ENCODE measurements at places on chromosomes 2 and 18.

DNA sequence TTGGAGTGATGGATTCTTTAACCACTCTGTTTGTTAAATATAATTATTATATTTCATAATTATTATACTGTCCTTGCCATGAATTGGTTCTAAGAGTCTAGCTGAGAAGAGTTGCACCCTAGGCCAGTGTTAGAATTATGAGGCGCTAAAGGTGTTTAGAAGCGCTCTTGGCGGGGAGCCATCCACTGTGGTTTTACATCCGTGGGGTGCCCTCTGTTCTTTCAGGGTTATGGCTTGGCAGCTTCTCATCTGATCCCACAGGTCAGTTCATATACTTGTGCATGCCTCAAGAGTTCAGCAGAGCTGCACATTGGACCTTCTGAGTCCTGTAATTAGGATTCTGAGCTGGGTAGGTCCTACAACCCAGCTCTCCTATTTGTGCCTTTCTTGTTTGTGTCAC lies 9.1 kb downstream of the ASAP2 start:
- no peak for DNase-seq

- no peak for DNase-seq
Observed at GRCh38 chr2:180753809-180754761, 226.3 kb upstream of the UBE2E3 start.

DNA sequence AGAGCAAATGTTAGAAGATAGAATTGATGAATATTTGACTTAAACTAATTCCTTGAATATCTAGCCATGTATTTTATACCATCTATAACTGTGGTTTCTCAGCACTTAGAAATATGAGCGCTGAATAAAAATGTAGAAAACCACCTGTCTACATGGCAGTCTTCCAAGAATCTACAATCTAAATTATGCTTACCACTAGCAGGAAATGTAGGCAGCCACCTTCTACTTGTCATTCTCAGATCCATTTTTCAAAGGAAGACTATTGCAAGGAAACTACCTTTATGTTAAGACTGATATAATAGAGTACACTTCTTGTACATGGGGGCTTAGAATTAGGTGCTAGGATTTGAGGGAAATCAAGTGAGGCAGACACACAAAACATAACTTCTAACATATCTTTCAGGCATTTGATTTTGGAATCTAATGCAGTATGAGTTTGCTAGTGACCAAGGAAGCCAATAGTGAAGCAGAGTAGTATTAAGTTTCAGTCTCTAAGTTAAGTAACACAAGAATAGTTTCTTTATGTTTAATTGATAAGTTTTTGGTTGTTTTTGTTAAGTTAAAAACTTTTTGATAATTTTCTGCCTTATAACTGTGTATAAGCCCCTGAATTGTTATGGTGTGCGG lies 175.9 kb upstream of the ITGA4 start:
- no peak for DNase-seq

DNA sequence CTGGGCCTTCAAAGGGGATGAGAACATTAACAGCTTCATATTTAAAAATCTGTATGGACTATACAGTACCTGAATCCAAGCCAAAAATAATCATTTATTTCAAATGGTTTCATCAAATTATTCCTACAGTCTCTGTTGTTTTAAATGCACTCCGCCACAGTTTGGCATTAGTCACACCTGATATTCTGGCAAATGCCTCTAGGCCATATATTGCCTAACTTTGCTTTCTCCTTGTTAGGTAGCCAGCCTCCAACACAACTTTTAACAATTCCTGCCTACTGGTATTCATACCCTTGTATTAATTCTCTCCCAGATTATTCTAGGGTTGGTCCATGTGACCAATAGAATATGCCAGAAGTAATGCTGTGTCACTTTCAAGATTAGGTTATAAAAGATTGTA lies 146.6 kb upstream of the FANCL start:
- DNase-seq = no peak

DNA sequence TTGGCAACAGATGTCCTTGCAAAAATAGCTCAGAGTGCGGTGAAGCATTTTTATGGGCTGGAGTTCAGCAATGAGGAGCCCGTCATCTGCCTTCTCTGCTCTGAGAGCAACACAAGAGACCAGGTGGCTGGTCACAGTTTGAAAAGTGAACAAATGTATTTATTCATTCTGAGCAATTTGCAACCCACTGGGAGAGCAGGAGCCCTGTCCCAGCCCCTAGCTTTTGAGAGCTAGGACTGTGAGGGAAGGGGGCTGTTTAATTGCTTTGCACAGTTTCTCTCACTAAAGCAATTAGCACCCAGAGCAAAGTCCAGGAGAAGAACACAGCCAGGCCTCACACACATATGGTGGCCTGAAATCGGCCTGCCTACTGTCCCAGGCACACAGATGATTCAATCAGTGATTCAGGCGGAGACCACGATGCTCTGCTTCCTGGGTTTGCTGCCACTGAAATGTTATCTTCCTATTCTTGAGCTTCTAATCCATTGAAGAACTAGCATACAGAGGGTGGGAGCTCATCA lies 646.1 kb upstream of the ACVR2A start:
- DNase-seq = no peak

- DNase-seq = no peak
Observed at GRCh38 chr2:237421542-237422116, 7.7 kb upstream of the COL6A3 start.

DNA sequence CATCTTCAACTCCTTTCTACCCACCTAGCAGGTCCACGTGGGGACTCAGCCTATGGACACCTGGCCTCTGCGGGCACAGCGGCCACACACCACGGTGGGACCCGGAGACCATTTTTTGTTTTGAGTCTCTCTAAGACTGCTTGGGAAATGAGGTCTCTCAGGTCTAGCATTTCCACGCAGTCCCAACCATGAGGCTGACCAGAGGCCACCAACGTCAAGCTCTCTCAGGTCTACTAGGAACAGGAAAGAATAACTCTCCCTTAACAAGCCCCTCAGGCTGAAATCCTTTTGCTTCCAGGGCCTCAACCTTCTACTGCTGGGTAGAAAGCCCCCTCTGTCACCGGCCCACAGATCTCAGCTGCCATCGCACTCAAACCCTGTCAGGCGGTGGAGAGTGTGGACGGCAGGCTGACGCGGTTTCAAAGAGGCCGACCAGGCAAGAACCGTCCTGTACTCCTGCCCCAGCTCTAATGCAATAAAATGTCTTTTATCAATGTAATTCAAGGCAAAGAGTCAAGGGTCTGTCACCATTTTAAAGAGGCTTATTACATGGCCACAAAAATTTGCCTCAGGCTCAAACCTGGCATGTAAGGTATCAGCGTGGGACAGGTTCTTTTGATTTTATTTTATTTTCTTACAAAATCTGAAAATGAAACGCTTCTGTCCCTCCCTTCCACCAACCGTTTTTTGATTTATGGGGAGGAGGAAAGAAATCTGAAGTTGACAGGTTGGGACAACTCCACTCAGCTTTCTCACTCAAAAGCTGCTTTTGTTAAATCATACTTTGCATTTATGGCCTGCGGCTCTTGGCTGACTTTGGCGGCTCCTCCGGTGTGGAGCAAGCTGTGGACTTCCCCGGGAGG lies 74.0 kb downstream of the BCL11A start:
- DNase-seq = no peak

- DNase-seq = no peak
Observed at GRCh38 chr2:219626540-219626939, 890 bp upstream of the SLC4A3 start.

DNA sequence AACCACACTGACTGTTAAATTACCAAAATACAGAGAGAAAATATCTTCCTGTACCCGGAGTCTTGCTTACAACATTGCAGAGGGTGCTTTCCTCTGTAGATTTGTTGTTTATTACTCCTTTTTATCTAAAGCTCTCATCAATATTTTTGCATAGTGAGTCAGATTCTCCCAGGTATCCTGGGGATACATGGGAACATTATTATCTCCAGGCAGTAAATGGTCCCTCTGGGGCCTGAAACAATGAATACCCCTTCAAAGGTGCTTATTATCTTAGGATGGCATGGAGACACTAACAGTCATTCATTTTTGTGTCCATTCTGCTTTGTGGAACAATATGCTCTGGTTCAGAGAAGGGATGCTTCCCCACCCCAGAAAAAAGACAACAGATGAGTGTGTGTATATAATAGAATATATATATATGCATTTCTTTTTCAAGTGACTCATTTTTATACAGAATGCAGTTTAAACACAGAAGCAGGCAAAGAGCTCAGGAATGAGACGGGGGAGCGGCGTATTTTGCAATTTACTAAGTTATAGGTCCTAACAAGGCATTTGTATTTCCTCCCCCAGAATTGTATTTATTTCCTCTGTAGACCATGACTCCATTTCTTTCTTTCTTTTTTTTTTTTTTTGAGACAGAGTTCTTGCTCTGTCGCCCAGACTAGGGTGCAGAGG lies 424.8 kb upstream of the ZEB2 start:
- no peak for DNase-seq

GRCh38 chr2:138831691-138832090 lies 51.5 kb upstream of the NXPH2 start:
- DNase-seq = no peak

GRCh38 chr2:120439637-120440384 lies 93.9 kb downstream of the INHBB start:
- DNase-seq = no peak

- no peak for DNase-seq
Observed at GRCh38 chr2:204796581-204796980, 251.3 kb downstream of the PARD3B start.

- DNase-seq = no peak
Observed at GRCh38 chr2:102033031-102033749, 41.4 kb downstream of the IL1R2 start.

DNA sequence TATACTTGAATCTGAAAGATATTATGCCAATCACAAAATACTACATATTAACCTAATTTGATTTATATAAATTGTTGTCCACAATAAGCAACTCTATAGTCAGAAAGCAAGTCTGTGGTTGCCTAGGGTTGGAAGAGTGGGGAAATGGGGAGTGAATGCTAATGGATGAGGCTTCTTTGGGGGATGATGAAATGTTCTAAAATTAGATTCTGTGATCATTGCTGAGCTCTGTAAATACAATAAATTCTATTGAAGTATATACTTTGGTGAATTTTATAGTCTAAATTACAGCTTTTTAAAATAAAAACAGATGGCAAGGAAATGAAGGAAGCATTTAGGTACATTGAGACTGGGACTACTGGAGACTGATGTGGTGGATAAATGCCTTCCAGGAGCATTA lies 275.5 kb downstream of the MBD2 start:
- no peak for DNase-seq

DNA sequence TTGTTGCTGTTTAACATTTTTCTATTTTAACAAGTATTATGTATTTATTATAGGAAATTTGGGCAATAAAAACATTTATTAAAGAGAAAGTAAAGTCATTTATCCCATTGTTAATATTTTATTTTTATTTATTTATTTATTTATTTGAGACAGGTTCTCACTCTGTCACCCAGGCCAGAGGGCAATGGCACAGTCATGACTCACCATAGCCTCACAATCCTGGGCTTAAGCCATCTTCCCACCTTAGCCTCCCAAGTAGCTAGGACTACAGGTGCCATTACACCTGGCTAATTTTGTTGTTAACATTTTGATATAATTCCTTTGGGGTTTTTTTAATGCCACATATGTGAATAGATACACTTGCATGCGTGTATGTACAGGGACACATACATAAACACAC lies 165.9 kb upstream of the STON1 start:
- no peak for DNase-seq

DNA sequence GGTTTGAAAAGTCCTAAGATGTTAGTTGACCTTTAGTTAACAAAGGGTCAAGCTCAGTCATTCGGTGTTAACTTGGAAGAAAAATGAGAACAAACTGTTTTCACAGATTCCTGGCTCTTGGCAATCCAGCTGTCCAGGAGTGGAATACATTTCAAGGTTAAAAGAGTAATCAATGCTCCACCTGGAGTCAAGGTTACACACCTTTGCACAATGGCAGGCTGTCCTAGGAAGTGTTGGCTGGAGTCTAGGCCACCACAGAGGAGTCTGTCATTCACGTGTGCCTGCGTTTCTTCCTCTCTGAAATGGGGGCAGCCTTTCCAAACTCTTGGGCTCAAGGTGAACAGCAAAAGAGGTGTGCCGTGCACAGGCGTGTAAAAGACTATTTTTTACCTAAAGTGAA lies 6.3 kb upstream of the ID2 start:
- DNase-seq = no peak

DNA sequence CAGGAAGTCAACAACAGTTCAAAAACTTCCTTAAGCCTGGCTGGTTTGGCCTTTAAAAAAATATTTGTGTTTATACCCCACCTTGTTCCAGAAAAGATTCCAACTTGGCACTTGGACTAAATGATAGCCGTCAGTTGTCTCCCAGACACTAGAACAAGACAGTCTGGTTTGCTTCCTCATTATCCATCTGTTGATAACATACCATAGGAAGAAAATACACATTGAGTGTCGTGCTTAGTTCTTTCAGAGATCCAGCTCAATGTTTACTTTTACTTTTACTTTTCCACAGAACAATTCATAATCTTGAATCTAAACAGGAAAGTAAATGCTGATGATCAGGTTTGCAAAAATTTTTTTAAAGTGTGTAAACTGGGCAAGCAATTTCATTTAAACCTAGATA lies 2.4 kb upstream of the VPS54 start:
- no peak for DNase-seq

- DNase-seq = no peak
Observed at GRCh38 chr2:122851972-122852531, 1096.6 kb downstream of the TSN start.

DNA sequence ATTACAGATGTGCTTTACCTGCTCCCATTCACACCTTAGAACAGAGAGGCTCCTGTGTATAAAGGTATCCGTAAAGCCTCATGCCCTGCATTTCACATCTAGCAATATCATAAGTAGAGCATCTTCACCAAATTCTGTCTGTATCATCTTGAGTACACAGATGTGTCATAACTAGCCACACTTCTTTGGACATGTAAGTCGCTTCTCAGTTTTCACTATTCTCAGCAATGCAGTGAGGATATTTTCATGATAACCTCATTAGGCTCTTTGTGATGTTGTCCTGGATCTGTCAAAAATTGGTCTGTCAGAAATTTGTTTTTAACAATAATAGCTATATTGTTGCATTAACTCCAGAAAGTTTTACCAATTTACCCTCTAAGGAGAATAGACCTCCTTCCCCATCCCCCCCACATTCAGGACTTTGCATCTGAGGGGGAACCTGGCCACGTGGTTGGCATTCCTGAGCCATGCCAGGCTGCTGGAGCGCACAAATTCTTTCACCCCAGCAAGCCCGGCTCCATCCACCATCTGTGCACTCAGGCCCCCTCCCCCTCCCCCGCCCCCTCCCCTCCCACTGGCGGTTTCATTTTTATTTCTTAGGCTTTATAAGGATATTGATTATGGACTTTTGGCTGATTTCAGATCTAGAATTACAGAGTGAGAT lies 34.1 kb downstream of the AGAP1 start:
- no peak for DNase-seq

DNA sequence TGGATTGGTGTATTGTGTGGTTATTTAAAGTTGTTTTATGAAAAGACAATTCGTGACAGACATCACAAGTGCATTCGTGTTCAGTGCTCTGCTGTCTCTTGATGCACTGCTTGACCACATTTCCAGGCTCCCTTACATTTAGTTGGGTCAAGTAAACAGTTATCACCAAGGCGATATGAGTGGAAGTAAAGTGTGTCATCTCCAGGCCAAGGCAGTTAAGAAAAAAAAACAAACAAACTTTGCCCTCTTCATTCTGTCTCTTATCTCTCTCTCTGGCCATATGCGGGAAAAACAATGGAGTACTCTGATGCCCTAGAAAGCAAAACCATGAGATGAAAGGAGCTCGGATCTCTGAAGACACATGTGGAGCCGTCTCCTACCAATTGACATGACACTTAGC lies 131.1 kb downstream of the DSEL start:
- DNase-seq = no peak

GRCh38 chr18:71321319-71321718 lies 1032.5 kb downstream of the SOCS6 start:
- DNase-seq = no peak

Measured in hematopoietic multipotent progenitor cell treated with erythropoietin and hydrocortisone succinate and interleukin-3 and kit ligand, for 17 days (in vitro differentiated cells).